ENCODE measurements at places on chromosomes 2 and 18.

DNA sequence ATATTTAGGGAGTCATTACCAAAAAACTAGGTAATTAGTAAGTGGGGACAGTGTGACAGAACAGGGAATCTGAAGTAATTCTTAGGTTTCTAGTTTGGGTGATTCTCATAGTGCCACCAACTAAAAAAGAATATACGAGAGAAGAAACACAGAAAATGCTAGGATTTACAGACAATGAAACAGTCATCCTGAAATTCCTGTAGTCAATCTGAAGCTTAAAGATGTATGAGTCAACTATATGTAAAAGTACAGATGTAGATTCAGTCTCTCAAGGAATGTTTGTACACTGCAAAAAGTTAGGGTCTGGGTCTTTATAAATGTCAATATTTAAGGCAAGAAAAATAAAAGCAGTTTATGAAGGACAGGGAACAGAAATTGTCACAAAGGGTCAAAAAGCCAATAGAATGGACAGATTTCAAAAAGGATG, 107.0 kb downstream of the STRN start:
- DNase-seq, result no peak

- no peak for DNase-seq
Observed at GRCh38 chr18:50199921-50200320, 5.0 kb upstream of the MYO5B start.

DNA sequence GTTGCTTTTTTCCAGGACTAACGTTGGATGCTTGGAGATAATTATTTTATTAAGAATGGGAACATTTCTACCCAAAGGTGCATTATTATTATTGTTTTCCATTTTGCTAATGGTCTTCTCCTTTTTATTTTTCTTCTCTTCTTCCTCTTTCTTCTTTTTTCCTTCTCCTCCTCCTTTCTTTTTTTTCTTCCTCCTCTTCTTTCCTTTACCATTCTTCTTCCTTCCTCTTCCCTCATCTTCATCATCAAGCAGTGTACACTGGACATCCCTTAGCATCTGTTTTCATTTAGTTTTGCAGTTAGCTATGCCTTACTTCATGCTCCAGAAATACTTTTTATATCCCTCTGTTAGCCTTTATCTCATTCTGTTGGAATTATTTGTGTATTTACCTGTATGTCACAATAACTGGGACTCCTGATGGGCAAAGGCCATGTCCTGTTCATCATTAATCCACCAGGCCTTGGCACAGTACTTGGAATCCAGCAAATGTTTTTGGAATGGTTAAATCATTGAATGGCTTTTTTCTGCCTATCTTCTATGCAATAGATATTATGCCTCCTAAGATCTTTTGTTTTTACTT, 162.7 kb downstream of the CAMKMT start:
- no peak for DNase-seq

GRCh38 chr2:25234738-25235137, 66.4 kb upstream of the POMC start:
- DNase-seq, result no peak

DNA sequence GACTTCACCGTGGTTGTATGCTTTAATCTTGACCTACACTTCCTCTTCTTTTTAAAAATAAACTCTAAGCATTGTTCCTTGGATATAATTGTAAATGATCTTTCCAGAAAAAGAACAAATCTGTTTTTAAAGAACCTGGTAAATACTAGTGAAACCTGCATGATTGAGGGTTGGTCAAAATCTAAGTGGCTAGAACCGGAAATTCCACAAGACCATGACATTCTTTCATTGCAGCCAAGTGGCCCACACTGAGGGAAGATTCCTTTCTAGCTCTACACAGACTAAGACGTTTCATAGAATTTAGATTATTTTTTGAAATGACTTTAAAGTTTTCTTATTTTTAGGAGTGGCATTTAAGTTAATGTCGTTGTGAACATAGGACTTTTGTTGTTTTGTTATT, 356.7 kb downstream of the NYAP2 start:
- DNase-seq, result peak; percentile 12

GRCh38 chr18:57078614-57079013, 68.3 kb upstream of the BOD1L2 start:
- no peak for DNase-seq

DNA sequence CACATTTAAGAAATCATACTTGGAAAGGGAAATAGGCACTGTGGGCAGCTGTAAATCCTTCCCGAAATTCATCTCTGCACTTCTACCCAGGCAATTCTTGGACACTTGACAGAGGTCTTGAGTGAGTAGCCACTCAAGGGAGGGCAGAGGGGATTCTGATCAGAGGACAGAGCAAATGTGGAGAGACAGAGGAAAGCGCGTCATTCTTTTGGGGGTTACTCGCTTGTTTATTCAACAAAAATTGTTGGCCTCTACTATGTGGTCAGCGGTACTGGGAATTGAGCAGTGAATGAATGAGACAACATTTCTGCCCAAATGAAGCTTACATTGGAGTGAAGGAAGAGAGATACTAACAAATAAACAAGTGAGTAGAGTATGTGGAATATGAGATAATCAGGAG, 41.4 kb upstream of the YES1 start:
- DNase-seq, result no peak

DNA sequence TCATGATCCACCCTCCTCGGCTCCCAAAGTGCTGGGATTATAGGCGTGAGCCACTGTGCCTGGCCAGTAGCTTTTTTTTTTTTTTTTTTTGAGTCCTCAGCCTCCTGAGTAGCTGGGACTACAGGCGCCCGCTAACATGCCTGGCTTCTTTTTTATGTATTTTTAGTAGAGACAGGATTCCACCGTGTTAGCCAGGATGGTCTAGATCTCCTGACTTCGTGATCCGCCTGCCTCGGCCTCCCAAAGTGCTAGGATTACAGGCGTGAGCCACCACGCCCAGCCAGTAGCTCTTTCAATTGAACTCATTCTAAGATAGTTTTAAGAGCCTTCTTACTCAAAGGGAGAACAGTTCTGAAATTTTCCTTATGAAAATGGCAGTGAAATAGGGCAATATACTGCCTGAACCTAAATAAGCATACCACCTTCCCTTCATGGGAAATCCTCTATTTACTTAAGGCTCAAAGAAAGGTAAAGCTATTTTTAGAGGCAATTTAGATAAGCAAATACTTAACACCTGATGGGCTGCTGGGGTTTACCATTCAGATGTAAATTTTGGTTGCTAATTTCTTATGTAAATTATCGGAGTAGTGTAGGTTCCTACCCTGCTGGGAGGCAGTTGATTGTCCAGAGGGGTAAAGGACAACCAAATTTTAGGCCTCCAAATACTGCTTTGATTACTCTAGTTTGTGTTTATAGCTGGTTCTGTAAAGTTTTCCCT, 144.7 kb downstream of the GREB1L start:
- no peak for DNase-seq

- DNase-seq, result no peak
Observed at GRCh38 chr2:69931832-69932595, 17.1 kb downstream of the MXD1 start.

GRCh38 chr2:4486971-4487370, 783.6 kb downstream of the DCDC2C start:
- no peak for DNase-seq

- DNase-seq, result no peak
Observed at GRCh38 chr2:105754011-105754410, 9.3 kb downstream of the NCK2 start.

DNA sequence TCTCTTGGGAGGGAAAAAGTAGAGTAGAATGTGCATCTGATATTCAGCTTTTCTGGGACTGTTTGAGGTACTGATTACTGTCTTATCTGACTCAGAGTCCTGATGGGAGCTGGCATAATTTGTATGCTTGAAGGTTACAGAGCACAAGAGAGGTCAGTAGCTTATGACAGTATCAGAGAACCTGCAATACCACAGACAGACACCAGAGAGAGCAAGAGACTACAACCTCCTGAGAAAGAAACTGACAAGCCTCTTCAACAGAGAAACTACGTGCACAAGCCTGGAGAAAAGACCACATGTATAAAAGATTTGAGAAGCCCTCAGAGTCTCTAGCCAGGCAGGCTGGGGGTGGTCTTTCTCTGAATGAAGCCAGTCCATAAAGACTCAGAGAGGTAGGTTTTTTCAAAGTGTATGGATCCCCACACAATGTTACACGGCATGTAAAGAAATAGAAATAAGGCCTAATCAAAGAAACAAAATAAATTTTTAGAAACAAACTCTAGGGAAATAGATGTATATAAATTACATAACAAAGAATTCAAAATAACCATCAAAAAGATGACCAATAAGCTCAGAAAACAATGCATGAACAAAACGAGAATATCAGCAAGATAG, 568.3 kb downstream of the LRRTM4 start:
- no peak for DNase-seq

DNA sequence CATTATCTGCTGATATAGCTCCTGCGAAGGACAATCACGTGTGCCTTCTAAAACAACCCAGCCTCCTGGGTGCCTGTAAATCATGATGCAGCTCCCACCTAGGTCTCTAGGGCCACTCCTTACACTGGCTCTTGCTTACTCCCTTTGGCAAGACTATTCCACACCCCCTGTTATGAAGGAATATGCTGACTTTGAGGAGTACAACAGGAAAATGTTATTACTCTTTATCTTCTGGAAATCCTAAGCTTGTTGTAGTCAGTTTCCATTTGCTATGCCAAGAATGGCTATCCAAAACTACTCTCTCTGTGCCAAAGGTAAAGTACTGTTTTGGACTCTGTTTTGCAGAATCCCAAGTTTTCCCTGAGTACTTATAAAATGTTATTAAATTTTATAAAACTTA, 7.7 kb downstream of the SGO2 start:
- no peak for DNase-seq

DNA sequence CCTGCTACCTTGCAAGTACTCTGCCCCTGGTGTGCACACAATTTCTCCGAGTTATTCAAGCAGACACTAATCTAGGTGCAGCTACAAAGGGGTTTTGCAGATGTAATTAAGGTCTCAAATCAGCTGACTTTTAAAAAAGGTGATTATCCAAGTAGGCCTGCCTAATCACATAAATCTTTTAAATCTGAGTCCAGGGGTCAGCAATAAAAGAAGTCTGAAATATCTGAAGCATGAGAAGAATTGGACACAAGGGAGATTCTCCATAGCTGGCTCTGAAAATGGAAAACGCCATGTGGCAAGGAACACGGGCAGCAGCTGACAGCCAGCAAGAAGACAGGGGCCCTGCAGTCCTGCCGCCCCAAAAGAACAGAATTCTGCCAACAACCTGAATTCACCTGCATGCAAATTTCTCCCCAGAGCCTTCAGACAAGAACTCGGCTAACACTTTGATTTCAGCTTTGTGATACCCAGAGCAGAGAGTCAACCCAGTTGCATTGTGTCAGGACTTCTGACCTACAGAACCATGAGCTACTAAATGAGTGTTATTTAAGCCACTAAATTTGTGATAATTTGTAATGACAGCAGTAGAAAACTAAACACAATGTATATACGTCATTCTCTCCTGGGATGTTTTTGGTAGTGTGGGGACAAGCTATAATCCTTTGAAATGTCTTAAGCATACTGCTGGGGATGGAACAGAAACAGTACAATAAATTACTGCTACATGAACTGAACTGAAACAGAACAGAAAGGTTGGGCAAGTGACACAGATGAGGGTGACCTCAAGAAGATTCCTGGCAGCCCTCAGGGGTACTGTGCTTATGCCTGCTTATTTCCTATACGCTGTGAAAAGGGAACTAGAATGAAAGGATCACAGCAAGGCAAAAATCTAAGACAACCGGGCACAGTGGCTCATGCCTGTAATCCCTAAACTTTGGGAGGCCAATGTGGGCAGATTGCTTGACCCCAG, 3.2 kb downstream of the INO80C start:
- DNase-seq, result no peak

- DNase-seq, result peak; percentile 92
Observed at GRCh38 chr2:200288670-200289429, 17.6 kb upstream of the SPATS2L start.

DNA sequence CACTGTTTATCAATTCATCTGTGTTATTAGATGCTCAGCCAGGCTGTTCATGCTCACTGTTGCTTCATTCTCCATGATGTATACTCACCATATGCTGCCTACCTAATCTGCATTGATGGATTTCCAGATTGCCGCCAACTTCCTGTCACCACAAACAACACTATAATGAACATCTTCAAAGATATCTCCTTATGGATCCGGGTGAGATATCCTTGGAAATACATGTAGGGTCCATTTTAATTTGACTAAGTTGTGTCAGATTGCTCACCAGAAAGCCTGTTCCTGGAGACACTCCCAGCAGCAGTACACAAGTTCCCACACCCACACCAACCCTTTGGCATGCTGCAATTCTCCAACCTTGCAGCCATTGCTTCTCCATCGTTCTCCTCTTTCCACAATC, 547.5 kb upstream of the TNP1 start:
- DNase-seq, result no peak

- no peak for DNase-seq
Observed at GRCh38 chr2:223501641-223502040, 100.5 kb downstream of the SCG2 start.

DNA sequence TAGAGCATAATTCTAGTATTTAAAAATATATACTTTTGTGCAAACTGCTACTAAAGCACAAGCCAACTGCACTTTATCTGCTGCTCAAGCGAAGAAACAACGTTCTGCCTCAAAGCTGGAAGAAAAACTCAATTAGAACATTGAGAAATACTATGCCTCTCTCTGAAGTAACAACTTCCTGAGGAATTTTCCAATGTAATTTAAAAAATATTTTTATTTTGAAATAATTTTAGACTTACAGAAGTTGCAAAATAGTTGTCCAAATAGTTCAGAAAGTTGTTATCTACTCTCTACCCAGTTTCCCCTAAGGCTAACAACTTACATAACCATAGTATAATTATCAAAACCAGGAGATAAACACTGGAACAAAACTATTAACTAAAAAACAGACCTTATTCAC, 12.3 kb upstream of the POLI start:
- DNase-seq, result peak; percentile 43

- DNase-seq, result no peak
Observed at GRCh38 chr2:232211743-232212686, 166.5 kb upstream of the ALPP start.

DNA sequence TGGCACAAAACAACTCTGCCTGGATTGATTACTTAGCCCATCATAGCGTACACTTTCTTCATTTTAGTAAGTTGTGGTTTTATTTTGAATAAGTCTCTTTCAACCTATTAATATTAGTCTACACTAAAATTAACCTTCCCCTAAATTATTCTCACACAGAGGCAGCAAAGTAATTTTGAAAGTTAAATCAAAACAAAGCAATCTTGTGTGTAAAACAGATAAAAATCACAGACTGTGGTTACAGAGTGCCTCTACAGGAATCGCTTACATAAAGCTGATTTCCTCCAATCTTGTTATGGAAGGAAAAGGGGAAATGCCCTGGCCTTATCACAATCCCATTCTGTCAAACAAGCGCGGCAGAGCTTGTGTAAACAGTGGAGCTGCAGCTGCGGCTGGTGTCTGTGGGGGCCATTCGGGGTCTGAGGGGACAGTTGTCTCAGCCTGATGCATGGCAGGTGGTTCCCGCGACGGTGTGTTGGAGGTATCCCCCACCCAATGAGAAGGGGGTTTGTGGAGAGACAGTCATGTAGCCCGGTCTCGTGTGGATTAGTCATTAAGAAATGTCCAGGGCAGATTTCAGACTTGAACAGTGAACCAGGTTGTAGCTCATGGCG, 42.1 kb downstream of the BCL2L11 start:
- DNase-seq, result no peak

All from EH (cell line).